ENCODE measurements at places on chromosomes 12 and 14.

- no peak for DNase-seq
These were observed 17.1 kb upstream of the TSPAN11 start for GRCh38 chr12:30909349-30910037.

DNA sequence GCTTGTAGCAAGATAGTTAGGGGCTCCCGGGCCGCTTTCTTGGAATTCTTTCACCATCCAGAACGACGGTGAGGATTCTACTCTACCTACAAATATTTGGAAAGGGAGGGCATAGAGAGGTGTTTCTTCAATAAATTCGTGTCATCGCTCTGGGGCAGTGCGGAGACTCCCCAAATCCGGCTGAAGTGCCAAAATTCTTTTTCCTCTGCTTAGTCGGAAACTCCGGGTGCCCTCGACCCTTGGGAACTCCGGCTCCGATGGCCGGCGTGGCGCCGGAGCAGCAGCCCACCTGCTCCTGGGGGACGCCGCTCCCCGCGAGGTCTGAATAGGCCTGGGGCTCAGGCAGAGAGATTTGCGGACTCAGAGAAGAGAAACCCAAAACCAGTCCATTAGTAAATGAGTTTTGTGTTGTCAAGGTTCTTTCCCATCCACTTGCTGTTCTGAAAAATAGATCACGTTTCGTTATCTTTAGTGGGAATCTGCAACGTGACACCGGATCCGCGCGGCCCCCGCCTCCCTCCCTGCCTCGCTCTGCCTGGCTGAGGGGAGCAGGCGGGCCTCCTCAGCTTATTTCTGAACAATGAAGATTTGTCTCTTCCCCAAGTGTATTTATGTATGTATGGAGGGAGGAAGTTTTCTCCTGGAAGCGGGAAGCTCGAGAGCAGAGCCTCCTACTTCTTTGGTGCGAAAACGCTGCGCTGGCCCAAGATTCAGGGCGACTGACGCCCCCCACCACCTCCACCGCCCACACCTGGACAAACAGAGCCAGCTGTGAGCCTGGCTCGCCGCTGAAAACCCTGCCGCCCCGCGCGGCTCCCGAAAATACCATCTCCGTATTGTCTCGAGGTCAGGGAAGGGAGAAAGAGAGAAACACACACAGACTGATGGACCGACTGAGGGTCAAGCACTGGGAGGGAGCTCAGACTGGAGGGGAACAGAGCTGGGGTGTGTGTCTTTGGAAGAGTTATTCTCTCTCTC lies 3.7 kb upstream of the SIX1 start:
- DNase-seq: no peak

GRCh38 chr12:24705216-24705615 lies 243.7 kb downstream of the BCAT1 start:
- DNase-seq: no peak

DNA sequence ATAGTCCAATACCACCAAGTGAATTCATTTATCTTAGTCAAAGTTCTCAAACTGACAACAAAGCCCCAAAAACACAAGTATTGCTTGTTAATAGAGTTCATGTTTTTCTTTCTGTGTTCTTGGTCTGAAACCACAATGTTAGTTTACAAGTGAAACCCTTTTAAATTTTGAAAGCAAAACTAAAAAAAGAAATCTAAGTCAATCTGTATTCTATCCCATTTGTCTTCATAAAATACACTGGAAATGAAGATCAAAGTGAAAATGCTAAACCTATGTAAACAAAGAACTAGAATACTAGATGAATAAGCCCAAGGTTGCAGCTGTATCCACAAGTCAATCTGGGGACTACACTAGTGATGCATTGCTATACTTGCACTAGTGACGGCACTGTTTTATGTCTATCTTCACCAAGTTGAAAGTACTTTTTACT lies 10.4 kb downstream of the MAP4K5 start:
- DNase-seq: no peak

- no peak for DNase-seq
These were observed 4.4 kb downstream of the MNAT1 start for GRCh38 chr14:60738843-60739508.

GRCh38 chr14:29900609-29901350 lies 26.9 kb downstream of the PRKD1 start:
- no peak for DNase-seq

GRCh38 chr14:57390806-57391516 lies 575 bp downstream of the NAA30 start:
- peak; percentile 20 for DNase-seq

GRCh38 chr12:51829011-51829481 lies 19.5 kb downstream of the FIGNL2 start:
- DNase-seq: no peak

DNA sequence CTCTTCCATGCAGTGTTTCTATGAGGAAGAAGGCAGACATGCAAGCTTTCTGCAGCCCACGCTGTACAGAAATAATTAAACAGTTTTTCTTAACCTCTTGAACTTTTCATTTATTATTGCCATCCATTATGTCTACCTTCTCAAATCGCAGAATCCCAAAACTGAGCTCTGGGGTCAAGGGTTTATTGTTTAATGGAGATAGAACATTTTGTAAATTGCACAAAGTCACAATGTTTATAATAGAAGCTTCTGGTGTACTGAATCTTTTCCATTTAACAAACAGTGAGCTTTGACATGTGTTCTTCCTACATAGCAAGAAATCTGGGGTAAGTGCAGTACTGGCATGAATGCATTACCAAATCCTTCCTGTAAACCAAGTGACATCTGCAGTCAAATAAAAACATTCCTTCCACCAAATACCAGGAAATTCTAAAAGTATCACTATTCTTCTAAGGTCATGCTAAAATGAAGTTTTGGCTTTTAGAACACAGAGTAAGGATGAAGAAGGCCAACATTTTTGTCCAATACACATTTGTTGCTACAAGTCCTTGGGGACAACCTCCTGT lies 385.3 kb upstream of the DDHD1 start:
- DNase-seq: no peak

DNA sequence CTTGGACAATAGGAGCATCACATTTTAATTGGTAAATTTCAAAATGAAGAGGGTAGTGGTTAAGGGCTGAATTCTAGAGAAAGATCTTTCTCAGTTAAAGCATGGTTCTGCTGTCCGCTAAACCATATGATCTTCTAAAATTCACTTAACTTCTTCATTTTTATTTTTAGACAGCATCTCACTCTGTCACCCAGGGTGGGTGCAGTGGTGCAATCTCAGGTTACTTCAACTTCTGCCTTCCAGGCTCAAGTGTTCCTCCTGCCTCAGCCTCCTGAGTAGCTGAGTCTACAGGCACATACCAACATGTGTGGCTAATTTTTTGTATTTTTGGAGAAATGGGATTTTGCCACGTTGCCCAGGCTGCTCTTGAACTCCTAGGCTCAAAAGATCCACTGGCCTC lies 226.7 kb upstream of the ABCD2 start:
- DNase-seq: no peak

DNA sequence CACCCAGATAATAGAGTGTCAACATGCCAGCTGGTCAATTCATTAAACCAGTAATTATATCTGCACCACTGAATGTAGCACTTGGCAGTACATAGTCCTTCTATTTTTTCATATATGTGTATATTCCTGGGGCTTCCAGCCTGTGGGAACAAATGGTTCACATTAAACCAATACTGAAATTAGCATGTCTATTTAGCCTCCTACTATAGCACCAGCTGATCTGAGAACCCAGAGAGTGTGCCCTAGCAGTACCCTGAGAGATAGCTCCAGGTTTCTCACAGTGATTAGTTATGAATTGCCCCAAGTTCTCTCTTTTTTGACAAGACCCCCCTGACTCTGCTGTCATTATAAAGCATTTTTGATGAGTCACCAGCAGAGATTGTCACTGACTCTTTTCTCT lies 1097.3 kb upstream of the FLRT2 start:
- no peak for DNase-seq

GRCh38 chr12:13194401-13195110 lies 2.0 kb upstream of the EMP1 start:
- DNase-seq: no peak

DNA sequence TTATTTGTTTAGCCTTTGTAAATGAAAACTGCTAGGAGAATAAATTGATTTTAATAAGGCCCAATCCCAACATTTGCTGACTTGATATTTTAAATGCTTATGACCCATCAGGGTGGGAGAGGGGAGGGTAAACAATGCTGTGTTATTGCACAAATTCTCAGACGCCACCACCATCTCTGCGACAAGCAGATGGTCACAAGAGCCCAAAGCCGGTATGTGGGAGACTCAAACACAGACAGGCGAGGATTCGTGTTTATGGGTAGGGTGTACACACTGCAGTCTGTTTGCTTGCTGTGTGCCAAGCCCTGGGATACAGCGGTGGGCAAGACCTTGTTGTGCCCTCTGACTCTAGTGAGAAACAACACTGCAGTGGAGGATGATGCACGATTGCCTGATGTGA lies 39.2 kb upstream of the PWP1 start:
- no peak for DNase-seq

DNA sequence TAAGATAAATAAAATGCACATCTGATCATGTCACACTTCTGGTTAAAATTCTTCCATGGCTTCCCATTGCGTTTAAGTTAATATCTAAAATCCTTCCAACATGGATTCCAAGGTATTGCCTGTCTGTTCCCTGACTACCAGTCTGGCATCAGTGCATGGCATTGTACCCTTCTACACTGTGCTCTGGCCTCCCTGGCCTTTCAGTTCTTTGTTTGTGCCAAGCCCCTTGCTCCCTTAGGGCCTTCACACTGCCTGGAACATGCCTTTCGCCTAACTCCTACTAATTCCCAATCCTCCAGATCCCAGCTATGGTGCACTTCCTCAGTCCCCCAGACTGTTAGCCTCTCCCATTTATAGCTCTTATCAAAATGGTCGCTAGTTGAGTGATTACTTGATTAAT lies 6.3 kb downstream of the CIPC start:
- no peak for DNase-seq

DNA sequence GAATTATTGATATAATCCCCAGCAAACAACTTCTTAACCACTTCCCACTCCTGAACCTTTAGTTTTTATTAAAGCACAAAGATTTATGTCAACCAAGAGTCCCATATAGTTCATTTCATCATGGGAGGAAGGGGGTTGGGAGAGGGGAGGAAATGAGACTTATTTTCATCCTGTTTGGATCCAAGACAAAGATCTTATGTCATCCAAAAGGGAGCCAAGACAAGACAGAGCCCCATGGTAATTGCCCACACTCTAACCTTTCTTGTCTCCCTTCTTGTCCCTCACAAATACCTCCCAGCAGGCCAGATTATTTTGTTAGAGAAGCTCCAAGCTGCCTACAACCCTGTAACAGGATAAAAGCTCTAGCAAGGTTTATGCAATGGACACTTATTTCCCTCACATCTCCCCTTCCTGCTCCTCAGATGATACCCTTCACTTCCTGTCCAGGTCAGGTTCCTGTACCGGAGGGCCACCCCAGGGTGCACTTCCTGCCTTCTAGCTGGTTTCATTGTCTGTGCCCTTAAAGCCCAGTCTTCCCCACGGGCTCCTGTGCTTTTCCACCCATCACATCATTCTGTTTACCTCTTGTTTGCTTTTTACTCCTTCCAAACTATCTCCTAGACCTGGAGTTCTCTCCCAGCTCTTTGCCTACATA lies 123.7 kb upstream of the MDM1 start:
- DNase-seq: no peak

Measured in T follicular helper cell (primary cell).